AML-193 (cell line): ENCODE measurements at places on chromosomes 11 and 22.

DNA sequence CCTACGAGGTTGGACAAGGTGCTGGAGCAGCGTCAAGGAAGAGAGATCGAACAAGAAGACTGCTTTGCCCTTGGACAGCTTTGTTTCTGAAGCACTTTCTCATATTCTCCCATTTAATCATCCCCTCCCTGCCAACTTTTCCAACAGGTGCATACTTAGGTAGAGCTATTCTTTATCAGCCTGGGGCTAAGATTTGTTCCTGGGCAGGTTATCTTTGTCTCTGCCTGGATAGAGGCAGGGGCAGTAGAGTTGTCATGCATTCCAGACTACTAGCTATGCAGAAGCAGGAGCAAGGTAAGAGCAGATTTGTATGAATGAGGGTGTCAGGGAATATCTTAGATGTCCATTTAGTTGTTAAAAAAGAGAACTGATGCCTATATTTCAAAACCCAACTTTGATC is 82.3 kb downstream of the PTPRJ start:
- DNase-seq = no peak

- no peak for DNase-seq
Measured at GRCh38 chr11:34552270-34552669, 38.7 kb upstream of the ELF5 start.

DNA sequence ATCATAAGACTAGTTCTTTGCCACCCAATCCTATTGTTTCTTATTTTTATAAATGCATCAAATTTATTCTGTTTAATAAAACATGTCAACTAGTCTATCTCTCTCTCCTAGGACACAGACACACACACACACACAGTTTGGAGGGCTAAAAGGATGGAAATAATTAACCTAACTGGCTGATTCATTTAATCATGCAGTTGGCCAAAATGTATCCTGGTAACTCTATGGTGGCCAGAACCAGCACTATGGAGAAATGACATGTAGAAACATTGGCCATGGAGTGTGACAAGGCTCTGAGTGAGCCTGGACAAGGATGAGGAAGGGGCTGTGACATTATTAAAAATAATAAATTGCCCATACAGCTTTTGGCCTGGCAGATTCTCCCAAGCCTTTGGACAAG is 64.1 kb downstream of the CLPB start:
- DNase-seq = no peak

- DNase-seq = no peak
Measured at GRCh38 chr11:45005106-45005505, 54.4 kb upstream of the TP53I11 start.

GRCh38 chr11:28738549-28738948 is 630.4 kb downstream of the METTL15 start:
- DNase-seq = no peak

GRCh38 chr11:46850829-46851380 is 4.8 kb upstream of the CKAP5 start:
- no peak for DNase-seq

DNA sequence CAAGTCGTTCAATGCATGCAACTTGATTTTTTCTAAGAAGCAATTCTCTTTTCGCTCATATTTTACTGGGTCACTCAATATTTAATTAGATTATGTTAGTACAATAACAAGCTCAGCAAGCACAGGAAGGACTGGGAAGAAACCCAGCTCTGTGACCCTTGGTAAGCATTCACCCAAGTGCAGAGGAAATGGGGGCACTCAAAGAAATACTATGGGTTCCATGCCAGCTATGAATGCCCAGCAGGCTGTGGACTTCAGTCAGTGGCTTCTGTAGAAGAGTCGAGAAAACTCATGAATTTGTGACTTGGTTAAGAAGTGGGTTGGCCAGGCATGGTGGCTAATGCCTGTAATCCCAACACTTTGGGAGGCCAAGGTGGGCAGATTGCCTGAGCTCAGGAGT is 123.6 kb downstream of the GALNT18 start:
- no peak for DNase-seq

DNA sequence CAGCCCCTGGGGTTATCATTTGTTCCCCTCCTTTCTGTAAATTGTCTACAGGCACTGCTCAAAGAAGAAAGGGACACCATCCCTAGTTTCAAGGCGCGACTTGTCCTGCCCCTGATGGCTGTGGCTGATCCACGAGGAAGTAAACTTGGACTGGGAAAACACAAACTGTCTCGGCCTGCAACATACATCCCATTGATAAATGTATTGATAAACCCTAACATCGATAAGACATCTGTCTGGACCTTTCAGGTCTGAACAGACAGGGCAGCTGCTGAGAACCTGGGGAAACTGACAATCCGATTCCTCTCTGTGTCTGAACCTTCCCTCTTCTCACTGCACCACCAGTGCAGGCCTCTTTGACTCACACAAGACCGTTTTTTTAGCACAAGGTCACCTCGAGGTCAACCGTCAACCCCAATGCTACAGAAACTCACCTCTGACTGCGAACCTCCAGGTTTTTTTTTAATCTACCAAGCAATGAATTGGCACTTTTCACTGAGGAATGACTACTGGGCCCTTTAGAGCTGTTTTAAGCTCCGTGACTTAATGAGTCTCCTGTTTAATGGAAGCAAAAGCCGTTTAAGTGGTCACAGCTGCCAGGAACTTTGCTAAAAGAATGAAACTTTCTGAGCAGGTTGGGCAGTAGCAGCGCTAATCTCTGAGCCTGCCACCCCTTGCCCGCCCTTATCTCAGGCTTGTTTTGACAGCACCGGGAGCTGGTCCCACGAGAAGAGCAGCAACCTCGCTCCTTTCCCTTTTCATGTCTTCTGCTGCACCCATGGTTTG is 203.8 kb upstream of the TMEM45B start:
- DNase-seq = no peak

DNA sequence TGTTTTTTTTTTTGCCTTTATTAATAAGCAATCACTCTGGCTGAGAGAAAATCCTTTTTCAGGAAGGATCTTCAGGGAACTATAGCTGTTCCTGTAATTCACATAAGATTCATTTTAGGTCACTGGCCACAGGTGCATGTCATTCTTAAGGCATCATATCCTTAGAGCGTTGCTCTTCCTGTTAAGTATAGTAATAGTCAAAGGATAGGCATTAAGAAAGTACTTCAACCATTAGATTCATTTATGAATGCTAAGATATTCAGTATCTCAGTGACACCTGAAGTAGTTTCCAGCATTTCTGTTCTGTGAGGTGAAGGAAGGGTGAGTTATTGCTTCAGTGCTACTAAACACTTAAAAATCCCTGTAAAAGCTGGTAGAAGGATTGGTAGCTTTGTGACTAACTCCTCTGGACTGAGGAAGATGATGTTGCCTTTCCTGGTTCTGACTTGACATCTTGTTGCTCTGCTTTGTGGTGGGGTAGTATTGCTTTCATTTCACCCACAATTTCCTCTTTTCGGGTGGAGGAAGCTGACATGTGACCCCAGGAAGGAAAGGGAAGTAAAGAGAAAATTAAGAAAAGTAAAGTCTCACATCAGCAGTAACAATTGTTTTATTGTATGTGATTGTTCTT is 34.7 kb downstream of the RNF169 start:
- peak; percentile 94 for DNase-seq

- no peak for DNase-seq
Measured at GRCh38 chr11:41190437-41191082, 268.9 kb downstream of the LRRC4C start.

DNA sequence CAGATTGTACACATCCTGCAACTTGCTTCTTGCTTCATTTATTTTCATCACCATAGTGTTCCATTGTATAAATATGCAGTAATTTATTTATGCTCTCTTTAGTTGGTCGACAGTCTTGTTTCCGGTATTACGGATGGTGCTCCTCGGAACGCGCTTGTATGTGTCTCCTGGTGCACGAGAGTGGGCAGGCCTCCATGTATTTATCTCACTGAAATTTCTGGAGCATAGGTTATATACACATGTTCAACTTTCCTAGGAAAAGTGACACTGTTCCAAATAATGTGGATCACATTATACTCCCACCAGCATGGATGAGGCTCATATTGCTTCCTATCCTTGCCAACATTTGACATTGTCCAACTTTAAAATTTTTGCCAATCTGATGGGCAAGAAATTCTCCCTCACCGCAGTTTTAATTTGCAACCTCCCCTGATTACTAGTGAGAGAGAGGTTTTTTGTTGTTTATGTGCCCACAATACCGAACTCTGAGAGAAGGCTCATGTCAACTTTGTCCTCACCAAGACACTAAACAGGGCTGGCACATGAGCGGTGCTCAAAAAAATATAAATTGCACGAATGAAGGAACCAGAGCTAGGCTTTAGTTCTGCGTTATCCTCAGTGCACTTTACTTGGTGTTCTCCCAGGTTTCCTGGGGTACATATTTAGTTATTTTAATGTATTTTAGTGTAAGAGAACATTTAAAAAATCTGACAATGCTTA is 3.8 kb downstream of the CSNK2A3 start:
- DNase-seq = no peak

GRCh38 chr22:48262596-48263430 is 1500.4 kb downstream of the TBC1D22A start:
- no peak for DNase-seq

DNA sequence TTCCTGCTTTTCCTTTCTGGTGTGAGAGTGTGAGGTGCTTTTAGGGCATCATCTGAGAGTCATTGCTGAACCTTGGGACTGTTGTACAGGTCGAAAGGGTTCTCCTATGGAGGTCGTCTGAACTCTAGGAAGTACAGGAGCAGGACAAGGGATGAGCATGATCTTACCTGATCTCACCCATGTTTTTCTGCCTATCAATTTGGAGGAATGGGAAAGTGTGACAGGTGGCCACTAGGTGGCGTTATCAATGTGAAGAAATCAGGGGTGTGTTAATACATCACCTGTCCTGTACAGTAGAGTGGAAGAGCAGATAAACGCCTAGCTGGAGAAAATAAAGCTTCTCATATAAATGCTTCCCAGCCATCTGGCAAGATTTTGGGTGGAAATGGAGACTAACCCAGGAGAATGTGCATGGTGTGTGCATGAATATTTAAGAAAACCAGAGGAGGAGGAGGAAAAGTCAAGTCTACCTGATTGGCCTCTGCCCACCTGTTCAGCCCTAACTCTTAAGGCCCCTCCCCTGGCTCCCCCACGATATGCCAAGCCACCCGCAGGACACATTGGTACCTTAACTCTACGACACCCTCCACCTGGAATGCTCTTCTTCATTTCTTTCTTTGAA is 72.0 kb upstream of the NARS2 start:
- peak; percentile 14 for DNase-seq

GRCh38 chr11:10397226-10397987 is 57.7 kb upstream of the AMPD3 start:
- DNase-seq = no peak

DNA sequence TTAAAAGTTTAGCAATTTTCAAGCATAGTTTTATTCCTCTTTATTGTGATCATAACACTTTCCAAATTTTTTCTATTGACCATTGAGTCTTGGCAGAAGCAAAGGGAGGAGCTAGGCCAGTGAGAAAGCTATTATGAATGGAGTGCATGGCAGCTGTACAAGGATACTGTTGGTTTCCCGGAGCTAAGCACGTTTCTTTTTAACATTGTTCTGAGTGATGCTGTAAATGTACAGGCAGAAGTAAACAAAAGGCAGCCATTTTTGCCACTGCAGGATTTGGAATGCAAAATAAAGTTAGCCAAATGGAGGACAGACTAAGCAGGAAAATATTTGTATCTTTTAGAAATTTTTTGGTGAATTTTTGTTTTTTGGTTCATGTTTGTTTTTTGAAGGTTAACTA is 16.2 kb downstream of the CBL start:
- DNase-seq = no peak

- DNase-seq = no peak
Measured at GRCh38 chr11:134657631-134658030, 245.6 kb upstream of the B3GAT1 start.

GRCh38 chr11:70176940-70177689 is 26.0 kb upstream of the FADD start:
- DNase-seq = peak; percentile 44
